ENCODE measurements at places on chromosomes 1 and 21.

- DNase-seq, result no peak
- H3K27ac ChIP-seq, result peak overlapping the region; percentile 95
- H3K4me1 ChIP-seq, result peaks cover 65% of the 10 kb centered on the region
- no peak overlapping the region for H3K4me3 ChIP-seq
These were observed 60.9 kb upstream of the C1orf105 start for GRCh38 chr1:172359491-172359999.

DNA sequence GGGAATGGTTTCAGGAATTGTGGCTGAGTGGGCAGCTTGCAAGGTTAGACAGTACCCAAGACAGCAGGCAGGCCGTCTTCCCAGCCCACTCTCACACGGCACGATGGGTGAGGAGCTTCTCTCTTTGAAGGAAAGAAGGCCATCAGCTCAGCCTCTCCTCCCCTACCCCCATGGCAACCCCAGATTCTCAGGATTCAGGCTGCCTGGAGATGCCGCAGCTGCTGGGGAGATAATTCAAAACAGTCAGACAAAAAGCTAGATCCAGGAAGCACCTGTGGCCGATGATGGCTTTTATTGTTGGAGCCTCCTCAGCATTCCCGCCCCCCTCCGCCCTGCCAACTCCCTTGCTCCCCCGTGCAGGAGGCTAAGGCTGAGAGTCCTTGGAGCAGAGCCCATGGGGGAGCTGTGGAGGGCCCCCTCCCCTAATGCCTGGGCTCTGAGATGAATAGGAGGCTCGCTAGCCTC, 220.5 kb downstream of the TRABD2B start:
- no peak overlapping the region for H3K4me3 ChIP-seq
- no peaks in the 10 kb centered on the region for H3K4me1 ChIP-seq
- no peaks in the 10 kb centered on the region for H3K27me3 ChIP-seq
- DNase-seq, result no peak

DNA sequence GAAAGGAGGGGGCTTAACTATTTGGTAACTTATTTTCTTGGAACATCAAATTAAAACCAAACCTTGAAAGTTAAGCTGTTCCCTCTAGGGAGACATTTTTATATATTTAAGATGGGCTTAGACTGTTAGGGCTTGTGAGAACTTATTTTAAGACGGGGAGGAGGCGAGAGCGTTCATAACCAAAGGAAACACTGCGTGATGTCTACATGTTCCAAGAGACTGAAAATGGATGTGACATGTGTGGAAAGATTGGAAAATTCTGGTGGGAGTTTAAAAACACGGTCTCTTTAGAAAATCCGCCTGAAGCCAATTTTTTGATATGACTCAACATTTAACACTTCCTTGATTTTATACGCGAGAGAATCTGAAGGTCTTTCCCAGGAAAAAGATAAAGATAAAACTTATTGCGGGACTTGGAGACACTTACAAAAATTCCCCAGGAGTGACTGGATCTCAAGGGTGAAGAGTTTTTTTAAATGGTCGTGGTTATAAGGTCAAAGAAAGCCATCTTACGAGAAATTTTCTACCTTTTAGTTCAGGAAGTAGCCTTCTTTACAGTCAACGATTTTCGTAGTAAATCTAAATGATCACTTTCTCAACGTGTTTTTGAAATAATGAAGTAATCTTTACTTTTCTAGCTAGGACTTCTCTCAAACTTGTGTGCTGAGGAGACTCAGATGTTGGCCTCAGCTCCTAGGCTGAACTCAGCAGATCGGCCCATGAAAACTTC, 828 bp downstream of the PNRC2 start:
- peaks cover 49% of the 10 kb centered on the region for H3K36me3 ChIP-seq
- no peak for DNase-seq
- H3K4me1 ChIP-seq, result peaks cover 70% of the 10 kb centered on the region

DNA sequence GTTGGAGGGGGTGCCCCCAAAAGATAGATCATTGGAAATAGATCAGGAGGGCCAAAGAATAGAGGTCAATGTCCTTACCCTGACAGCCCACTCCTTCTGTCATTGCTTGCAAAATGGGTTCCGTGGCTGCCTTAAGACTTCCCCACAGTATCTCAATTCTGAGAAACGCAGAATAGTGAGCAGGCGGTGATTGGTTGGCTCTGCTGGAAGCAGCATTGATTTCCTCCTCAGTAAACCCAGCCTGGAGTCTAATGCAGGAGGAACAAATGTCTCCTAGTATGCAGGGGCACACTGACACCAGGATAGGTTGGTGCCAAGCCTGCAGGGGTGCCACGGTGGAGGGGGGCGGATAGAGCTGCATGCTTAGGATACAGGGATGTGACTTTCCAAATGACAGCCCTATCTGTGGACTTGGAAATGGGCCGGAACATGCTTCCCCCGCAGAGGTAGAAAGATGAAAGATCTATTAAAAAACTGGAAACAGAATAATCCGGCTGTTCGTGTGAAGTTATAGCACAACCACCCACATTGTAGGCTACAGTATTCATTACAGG, 76.9 kb downstream of the BRINP2 start:
- H3K27ac ChIP-seq, result no peak overlapping the region
- H3K36me3 ChIP-seq, result no peaks in the 10 kb centered on the region
- no peaks in the 10 kb centered on the region for H3K4me1 ChIP-seq
- H3K27me3 ChIP-seq, result no peaks in the 10 kb centered on the region

DNA sequence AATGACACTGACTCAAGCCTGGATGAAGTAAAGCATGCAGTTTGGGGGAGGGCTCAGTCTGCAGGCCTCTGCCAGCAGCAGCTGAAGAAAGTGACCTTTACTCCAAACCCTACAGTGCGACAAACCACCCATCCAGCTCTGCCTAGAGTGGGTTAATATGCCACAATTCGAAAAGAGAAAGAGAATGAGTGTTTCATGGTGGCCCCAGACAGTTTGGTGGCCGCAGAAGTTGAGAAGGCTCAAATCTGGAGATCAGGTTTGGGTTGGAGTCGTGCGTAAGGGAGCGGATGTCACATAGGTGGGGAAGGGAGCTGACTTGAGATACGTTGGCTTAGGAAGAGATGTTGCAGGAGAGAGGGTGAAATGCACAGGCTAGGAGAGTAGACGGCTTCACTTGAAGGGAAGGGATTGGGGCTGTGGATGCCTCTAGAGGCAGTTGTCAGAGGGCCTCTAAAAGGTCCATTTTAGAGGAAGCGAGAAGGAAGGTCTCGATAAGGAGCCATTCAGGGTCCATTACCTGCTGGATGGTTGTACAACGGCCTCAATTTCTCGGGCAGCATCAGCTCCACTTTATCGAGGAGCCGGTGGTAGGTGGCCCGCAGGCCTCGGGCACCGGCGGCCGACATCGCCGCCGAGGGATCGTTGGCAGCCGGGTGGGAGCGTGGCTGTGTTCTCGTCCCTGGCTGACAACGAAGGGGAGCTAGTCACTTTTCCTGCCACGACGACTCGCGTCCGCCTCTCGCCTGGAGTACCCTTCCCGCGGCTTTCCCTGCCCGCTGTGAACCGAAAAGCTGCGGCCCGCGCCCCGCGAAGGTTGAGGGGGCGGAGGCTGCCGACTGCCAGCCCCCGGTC, 1.0 kb upstream of the DCAF6 start:
- H3K27me3 ChIP-seq, result no peaks in the 10 kb centered on the region
- DNase-seq, result peak; percentile 33
- H3K36me3 ChIP-seq, result no peaks in the 10 kb centered on the region
- H3K4me1 ChIP-seq, result peaks cover 36% of the 10 kb centered on the region
- H3K27ac ChIP-seq, result peak overlapping the region; percentile 100

DNA sequence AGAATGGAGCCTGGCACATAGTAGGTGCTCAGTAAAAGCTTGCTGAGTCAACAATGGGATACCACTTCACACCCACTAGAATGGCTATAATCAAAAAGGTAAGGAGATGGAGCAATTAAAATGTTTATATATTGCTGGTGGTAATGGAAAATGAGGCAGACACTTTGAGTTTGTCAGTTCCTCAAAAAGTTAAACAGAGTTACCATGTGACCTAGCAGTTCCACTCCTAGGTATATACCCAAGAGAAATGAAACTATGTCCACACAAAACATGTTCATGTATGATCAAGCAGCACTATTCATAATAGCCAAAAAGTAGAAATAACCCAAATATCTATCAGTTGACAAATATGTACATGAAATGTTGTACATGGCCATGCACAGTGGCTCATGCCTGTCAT, 74.8 kb upstream of the ECE1 start:
- H3K4me1 ChIP-seq, result peaks cover 15% of the 10 kb centered on the region
- peak overlapping the region; percentile 16 for H3K27ac ChIP-seq
- H3K36me3 ChIP-seq, result no peaks in the 10 kb centered on the region
- no peak overlapping the region for H3K4me3 ChIP-seq
- DNase-seq, result no peak

- no peak overlapping the region for H3K4me3 ChIP-seq
- peaks cover 34% of the 10 kb centered on the region for H3K27me3 ChIP-seq
- peaks cover 26% of the 10 kb centered on the region for H3K4me1 ChIP-seq
- DNase-seq, result no peak
- H3K27ac ChIP-seq, result no peak overlapping the region
These were observed 21.4 kb upstream of the BLACAT1 start for GRCh38 chr1:205477121-205477758.

DNA sequence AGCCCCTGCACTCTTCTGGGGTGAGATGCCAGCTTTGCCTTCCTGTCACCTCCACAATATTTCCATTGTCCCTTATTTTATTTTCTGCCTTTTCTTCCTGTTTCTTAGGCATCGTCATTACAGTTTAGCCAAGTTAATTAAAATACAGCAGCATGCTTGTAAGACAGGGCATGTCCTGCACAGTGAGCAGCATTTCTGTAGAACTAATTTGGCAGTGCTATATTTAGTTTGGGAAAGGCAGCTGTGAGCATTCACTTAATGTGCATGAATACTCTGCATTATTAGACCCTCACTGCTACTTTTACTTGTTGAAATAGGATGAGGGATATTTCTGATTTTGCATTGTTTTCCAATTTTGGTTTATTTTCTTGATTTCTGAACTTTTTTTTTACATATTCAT, 133.3 kb downstream of the KCNK2 start:
- H3K4me1 ChIP-seq, result no peaks in the 10 kb centered on the region
- no peak overlapping the region for H3K4me3 ChIP-seq
- H3K27ac ChIP-seq, result no peak overlapping the region

DNA sequence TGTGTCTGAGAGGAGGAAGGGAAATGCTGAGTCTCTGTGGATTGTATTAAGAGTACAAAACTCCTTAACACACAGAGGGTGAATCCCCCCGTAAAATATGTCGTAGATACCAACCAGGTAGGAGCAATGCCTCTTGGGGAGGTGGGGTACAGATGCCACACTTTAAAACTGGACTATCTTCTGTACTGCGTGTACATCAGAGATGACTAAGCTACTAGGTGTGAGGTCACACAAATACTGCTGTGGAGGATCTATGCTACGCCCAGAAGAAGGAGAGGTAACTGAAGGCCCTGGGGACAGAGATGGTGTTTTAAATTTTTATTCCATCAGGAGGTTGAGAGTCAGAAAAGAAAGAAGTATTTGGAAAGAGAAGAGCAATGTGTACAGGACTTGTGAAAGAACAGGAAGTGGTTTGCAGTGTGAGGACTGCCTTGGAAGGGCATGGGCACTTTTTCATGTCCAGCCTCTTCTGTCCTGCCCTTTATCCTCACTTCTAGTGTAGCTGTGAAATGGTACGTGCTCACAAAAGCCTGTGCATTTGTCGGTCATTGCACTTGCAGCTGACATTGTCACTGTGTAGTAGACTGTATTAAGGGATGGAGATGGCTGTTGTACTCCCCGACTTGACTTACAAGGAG, 287.8 kb upstream of the CHRM3 start:
- no peak overlapping the region for H3K27ac ChIP-seq
- no peak overlapping the region for H3K4me3 ChIP-seq
- no peaks in the 10 kb centered on the region for H3K36me3 ChIP-seq
- no peaks in the 10 kb centered on the region for H3K27me3 ChIP-seq
- DNase-seq, result no peak

DNA sequence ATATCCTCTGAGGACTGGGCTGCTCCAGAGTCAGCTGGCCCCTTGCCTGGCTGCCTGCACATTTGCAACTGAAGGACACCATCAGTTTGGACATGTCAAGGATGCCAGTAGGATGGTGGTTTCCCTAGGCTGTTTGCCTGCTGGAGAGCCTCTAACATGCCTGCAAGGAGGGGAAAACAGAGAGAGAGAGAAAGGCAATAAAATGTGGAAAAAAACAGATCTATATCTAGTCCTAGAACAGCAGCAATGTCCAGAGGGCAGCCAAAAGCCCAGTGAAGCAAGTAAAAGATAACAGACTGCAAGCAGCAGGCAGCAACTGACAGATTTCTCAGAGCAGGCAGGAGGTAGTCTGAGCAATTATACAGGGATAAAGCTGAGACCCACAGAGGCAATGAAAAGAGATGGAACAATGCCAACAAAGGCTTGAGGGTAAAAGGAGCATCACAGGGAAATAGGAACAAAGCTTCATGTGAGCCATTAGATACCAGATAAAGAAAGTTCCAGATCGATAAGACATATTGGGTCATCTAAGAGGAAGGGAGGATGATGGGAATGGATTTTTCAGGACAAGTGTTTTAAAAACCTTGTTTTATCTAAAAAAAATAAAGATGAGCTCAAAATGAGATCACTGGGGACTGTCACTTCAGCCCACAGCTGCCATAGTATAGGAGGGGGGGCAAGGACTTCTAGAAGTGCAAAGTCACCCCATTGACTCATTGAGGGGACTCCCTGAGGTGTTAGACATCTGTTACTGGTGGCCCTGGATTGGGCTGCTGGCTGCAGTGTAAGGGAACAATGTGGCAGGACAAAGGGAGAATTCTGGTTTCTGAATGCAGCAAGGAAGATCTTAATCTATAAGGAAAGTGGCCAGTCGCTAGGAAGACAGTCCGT, 38.6 kb upstream of the GADD45A start:
- H3K27ac ChIP-seq, result no peak overlapping the region
- no peaks in the 10 kb centered on the region for H3K36me3 ChIP-seq
- no peak overlapping the region for H3K4me3 ChIP-seq
- no peaks in the 10 kb centered on the region for H3K4me1 ChIP-seq
- no peak for DNase-seq
